ENCODE measurements at places on chromosomes 5 and 9.

DNA sequence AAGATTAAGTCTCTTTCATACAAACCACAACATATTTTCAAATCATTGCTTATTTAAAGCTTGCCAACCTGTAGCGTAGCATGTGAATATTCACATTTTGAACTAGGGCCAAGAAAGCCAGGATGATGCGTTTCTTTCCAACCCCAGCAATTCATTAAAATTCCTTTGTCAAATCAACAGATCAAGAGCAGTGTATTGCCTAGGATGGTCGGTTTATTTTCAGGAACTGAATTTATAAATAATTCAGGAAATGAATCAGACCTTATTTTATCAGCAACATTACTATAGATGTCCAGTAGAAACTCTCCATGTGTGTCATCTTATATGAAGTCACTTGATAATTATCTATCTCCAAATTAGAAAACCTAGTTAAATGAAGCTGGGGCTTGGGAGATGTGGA is 13.2 kb upstream of the AUH start:
- no peak for DNase-seq

- DNase-seq: no peak
Observed at GRCh38 chr5:133698646-133699526, 86.5 kb upstream of the FSTL4 start.

GRCh38 chr9:108550106-108550505 is 305.7 kb downstream of the ACTL7B start:
- no peak for DNase-seq

- no peak for DNase-seq
Observed at GRCh38 chr9:131140550-131140949, 15.2 kb downstream of the NUP214 start.
